ENCODE measurements at places on chromosomes 7 and 10. TPM values are rescaled to one million over a fixed set of nuclear protein-coding genes. Genes with fewer than 3 reads are reported as not detected.
A peak's percentile ranks its signal among the peaks of the same experiment; 100 is the strongest.

LIPF gene
- total RNA-seq: not detected

UNCX gene
- total RNA-seq: not detected

CALML5 gene
- not detected for total RNA-seq

CYP17A1 gene
- 0.81 TPM for total RNA-seq

TMEM120A gene
- total RNA-seq: 44.5 TPM

GRCh38 chr7:27172823-27173510, 1.2 kb downstream of the HOXA10 start:
- H3K36me3 ChIP-seq: no peaks in the 10 kb centered on the region
- H3K27me3 ChIP-seq: peaks cover 97% of the 10 kb centered on the region
- DNase-seq: no peak
- peak overlapping the region; percentile 1 for H3K4me3 ChIP-seq
- H3K4me1 ChIP-seq: peaks cover 7% of the 10 kb centered on the region

GRCh38 chr10:127948791-127949190, 41.9 kb downstream of the PTPRE start:
- no peak overlapping the region for H3K27ac ChIP-seq
- H3K4me1 ChIP-seq: no peaks in the 10 kb centered on the region
- no peak overlapping the region for H3K4me3 ChIP-seq
- no peaks in the 10 kb centered on the region for H3K27me3 ChIP-seq
- no peaks in the 10 kb centered on the region for H3K36me3 ChIP-seq
- peak; percentile 25 for DNase-seq

DNA sequence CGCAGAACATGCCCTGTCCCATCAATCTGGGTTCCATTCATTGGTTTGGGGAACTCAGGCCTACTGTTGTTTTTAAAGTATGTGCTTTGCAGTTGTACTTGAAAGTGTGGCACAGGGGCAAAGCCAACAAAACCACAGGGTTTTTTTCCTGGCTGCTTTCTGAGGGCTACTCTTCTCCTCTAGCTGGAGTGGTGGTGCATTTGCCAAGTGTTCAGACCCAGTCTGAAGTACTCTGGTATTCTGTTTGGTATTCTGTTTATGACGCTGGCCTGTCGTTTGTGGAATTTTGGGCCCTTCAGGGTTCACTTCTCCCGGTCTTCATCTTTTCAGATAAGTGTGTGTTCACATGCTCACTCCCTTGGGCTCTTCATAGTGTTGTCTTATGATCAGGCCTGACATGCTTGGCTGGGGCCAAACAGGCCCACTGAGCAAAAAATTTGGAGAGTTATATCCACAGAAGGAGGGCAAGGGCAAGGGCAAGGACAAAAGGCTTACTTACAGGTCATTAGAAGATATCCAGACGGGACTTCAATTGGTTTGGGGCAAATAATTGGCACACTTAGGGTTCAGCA, 26.3 kb downstream of the SLC26A4 start:
- no peaks in the 10 kb centered on the region for H3K4me1 ChIP-seq
- no peaks in the 10 kb centered on the region for H3K36me3 ChIP-seq
- H3K27me3 ChIP-seq: no peaks in the 10 kb centered on the region
- H3K4me3 ChIP-seq: no peak overlapping the region

- H3K27ac ChIP-seq: no peak overlapping the region
- DNase-seq: no peak
- no peaks in the 10 kb centered on the region for H3K36me3 ChIP-seq
- no peaks in the 10 kb centered on the region for H3K4me1 ChIP-seq
These were observed 1.6 kb downstream of the DNMBP start for GRCh38 chr10:100008142-100008522.

- H3K4me1 ChIP-seq: peaks cover 4% of the 10 kb centered on the region
- H3K4me3 ChIP-seq: no peak overlapping the region
- DNase-seq: peak; percentile 79
- H3K27me3 ChIP-seq: no peaks in the 10 kb centered on the region
These were observed 14.7 kb downstream of the LZTS2 start for GRCh38 chr10:101014230-101014884.
